ENCODE measurements at places on chromosomes 13 and 19. TPM values are rescaled to one million over a fixed set of nuclear protein-coding genes. Genes with fewer than 3 reads are reported as not detected.

RASL11A gene
- total RNA-seq = 12.9 TPM

LILRB3 gene
- not detected for total RNA-seq

ZNF615 gene
- 14.7 TPM for total RNA-seq

SLC17A7 gene
- total RNA-seq = 0.11 TPM

C3 gene
- not detected for total RNA-seq

PNMA8A gene
- not detected for total RNA-seq
